ENCODE measurements at places on chromosomes 7 and 10. TPM values are rescaled to one million over a fixed set of nuclear protein-coding genes. Genes with fewer than 3 reads are reported as not detected.

HPSE2 gene
- not detected for total RNA-seq

CHPF2 gene
- 40.2 TPM for total RNA-seq

DOCK1 gene
- 100 TPM for total RNA-seq

BMI1 gene
- total RNA-seq, result 99.8 TPM

SPAM1 gene
- total RNA-seq, result not detected

LRRC4 gene
- not detected for total RNA-seq

PLXDC2 gene
- total RNA-seq, result 2.1 TPM

NEBL gene
- 0.12 TPM for total RNA-seq

ANKRD2 gene
- total RNA-seq, result 0.15 TPM

NEURL1 gene
- under 0.01 TPM for total RNA-seq

RELN gene
- total RNA-seq, result 0.08 TPM

INMT gene
- total RNA-seq, result 104 TPM

PILRB gene
- 3.4 TPM for total RNA-seq

HOXA13 gene
- not detected for total RNA-seq

DKK1 gene
- total RNA-seq, result 57.4 TPM

PRSS37 gene
- total RNA-seq, result not detected

FBXO24 gene
- total RNA-seq, result 0.30 TPM

BMPER gene
- 56.5 TPM for total RNA-seq

LOXL4 gene
- 122 TPM for total RNA-seq

GIMAP7 gene
- 0.12 TPM for total RNA-seq

CCL24 gene
- not detected for total RNA-seq

OR2A7 gene
- 0.23 TPM for total RNA-seq

FOXP2 gene
- total RNA-seq, result 0.08 TPM

MYL10 gene
- total RNA-seq, result not detected

SIRT1 gene
- total RNA-seq, result 8.5 TPM

FIS1 gene
- total RNA-seq, result 326 TPM

CTTNBP2 gene
- 0.12 TPM for total RNA-seq

FKBP6 gene
- total RNA-seq, result not detected

LBX1 gene
- total RNA-seq, result not detected

RNF148 gene
- total RNA-seq, result 0.45 TPM

PHYHIPL gene
- not detected for total RNA-seq

FLNC gene
- total RNA-seq, result 153 TPM

UBE2H gene
- total RNA-seq, result 140 TPM

TMEM178B gene
- total RNA-seq, result 0.08 TPM

CCDC201 gene
- not detected for total RNA-seq

SH2D4B gene
- not detected for total RNA-seq

INHBA gene
- 14.9 TPM for total RNA-seq

BEND7 gene
- 3.2 TPM for total RNA-seq

CRHR2 gene
- total RNA-seq, result not detected

SPDYE2 gene
- total RNA-seq, result 0.12 TPM

ZNF107 gene
- 1.2 TPM for total RNA-seq

KCNIP2 gene
- 1.1 TPM for total RNA-seq

IFIT1 gene
- 27.1 TPM for total RNA-seq

GSTO2 gene
- 0.47 TPM for total RNA-seq
